ENCODE measurements at places on chromosomes 2 and 18.

- DNase-seq = no peak
Observed at GRCh38 chr2:173195100-173195499, 119.5 kb downstream of the MAP3K20 start.

GRCh38 chr2:219573166-219573565 is 1.1 kb downstream of the INHA start:
- DNase-seq = no peak

DNA sequence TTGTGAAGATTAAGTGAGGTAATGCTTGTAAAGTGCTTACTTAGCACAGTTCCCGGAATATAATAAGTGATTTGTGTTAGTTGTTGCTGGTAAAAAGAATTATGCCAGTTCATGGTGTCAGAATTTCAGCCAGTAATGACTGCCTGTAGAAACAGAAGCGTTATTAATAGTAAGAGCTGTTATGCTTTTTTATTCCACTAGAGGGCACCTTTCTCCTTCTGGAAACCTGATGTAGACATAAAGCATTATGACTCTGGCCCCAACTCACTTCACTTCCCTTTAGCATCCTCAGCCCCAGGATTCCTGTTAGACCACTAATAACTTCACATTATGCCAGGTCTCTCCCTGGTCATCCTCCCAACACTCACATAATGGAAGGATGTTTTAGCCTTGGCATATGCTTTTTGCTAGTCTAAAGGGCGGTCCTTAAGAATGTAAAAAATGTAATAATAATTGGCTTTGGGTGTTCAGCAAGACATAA is 34.9 kb downstream of the C18orf54 start:
- DNase-seq = peak; percentile 27

DNA sequence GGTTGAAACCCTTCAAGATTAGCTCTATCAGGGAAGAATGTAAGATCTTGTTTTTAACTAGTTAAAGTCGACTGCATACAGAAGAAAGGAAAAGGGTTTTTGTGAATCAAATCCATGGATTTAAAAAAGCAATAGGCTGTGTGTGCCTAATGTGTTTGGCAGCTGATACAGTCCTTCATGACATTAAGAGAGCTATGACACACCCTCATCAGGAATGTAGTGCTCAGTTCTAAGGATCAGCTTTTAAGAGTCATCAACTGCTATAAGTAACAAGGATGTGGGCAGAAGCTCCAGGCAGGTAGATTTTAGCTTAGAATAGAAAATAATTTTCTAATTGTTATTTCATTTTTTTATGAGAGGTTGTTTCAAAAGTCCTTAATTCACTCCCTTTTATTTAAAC is 52.9 kb downstream of the PPP1R1C start:
- DNase-seq = no peak

GRCh38 chr18:4125224-4125623 is 329.9 kb downstream of the DLGAP1 start:
- no peak for DNase-seq

DNA sequence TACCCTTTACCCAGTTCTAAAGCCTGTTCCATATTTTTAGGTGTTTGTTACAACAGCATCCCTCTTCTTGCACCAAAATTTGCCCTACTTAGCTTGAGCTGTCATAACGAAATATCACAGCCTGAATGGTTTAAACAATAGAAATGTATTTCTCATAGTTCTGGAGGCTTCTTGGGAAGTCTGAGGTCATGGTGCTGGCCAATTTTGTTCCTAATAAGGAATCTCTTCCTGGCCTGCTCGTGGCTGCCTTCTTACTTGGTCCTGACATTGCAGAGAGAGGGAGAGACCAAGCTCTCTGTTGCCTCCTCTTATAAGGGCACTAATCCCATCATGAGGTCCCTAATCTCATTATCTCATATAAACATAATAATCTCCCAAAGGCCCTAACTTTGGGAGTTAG is 267.8 kb downstream of the PID1 start:
- no peak for DNase-seq

DNA sequence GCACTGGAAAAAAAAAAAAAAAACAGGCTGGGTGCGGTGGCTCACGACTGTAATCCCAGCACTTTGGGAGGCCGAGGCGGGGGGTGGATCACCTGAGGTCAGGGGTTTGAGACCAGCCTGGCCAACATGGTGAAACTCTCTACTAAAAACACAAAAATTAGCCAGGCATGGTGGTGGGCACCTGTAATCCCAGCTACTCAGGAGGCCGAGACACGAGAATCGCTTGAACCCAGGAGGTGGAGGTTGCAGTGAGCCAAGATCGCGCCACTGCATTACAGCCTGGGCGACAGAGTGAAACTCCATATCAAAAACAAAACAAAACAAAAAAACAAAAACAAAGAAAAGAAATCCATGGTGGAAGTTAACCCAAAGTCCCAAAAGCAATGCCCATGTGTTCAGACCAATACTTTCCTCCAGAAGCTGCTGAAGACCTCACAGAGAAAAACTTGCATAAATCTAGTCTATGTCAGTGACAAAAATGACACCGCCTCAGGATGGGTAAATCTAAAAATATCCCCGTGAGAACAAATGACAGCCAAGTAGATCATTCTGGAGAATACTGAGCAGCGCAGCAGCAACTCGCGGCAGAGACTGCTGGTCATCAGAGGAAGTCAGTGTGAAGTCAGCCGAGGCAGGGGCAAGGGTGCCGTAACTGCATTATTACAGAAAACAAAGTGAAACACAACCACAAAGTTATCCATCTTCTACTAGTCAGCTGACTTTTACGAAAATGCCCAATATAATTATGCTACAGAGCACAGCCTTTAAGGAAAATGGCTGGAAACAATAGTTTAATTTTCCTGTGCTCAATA is 41.0 kb downstream of the LPIN2 start:
- DNase-seq = no peak

- no peak for DNase-seq
Observed at GRCh38 chr2:229653531-229653930, 60.8 kb downstream of the DNER start.

DNA sequence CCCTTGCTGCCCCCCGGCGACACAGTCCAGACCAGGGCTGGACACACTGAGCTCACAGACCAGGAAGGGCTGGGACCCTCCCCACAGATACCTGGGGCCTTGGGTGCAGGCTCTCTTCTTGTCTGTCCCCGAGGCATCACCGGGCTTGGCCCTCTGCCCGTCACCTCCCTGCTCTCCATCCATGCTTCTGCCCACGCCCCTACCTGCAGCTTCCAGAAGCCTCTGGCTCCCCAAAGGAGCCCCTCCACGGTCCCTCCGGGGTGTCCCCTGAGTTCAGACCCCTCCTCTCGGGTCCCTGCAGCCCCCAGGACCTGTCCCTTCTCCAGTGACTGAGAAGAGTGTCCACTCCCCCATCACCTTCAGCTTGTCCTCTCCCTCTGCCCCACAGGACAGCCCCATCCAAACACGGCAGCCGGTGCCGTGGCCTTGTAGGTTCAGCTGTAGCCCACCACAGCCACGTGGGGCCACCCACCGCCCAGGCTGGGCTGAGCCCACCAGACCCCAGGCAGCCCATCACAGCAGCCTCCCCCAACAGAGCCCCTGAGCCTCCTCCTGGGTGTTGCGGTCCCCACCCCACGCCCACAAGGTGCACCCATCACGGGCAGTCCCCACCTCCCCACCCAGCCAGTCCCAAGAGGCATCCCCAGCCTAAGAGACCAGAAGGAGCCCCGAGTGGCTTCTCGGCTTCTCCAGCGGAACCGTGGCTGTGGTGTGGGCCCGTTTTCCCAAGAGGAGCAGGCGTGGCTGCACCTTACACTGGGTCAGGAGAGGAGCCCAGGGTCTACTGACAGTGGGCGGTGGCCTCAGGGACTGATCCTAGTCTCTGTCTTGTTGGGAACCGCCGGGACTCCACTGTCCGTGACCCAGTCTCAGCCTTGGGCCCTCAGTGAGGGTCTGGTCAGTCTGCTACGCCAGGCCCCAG is 53.1 kb downstream of the RAMP1 start:
- no peak for DNase-seq

- DNase-seq = no peak
Observed at GRCh38 chr18:9848170-9848879, 37.4 kb upstream of the TXNDC2 start.

GRCh38 chr2:60602388-60602787 is 48.9 kb upstream of the BCL11A start:
- DNase-seq = no peak

- no peak for DNase-seq
Observed at GRCh38 chr2:202121532-202122162, 48.6 kb downstream of the KIAA2012 start.

GRCh38 chr2:144759746-144760145 is 239.8 kb upstream of the ZEB2 start:
- DNase-seq = no peak

DNA sequence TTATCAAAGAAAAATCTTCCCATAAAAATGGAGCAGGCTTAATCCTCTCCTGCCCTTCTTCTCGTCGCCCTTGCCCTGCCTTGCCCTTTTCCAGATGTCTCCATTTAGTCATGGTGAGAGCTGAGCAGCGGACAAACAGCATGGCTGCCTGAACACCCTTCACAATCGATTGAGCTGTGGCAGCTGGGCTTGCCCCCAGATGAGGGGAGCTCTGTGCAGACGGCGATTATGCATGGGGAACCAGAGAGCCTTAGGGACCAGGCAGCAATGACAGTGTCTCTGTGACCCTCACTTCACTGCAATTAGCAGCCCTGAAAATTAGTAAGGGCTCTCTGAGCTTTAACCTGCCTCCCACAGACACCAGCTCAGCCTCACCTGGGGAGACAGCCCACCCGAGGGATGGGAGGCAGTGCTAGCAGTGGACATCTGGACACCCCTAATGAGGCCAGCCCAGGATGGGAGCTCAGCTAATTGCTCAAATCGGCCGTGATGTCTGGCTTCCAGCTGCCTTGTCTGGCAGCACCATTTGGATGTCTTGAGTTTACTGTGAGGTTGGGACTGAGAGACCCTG is 365.7 kb downstream of the TNS1 start:
- DNase-seq = peak; percentile 42

- no peak for DNase-seq
Observed at GRCh38 chr18:76783786-76784484, 38.4 kb upstream of the ZNF236 start.

GRCh38 chr18:26057344-26057773 is 33.1 kb downstream of the SS18 start:
- peak; percentile 7 for DNase-seq

- no peak for DNase-seq
Observed at GRCh38 chr2:227351639-227352038, 26.6 kb downstream of the MFF start.

GRCh38 chr2:26722911-26723310 is 30.4 kb downstream of the KCNK3 start:
- no peak for DNase-seq

DNA sequence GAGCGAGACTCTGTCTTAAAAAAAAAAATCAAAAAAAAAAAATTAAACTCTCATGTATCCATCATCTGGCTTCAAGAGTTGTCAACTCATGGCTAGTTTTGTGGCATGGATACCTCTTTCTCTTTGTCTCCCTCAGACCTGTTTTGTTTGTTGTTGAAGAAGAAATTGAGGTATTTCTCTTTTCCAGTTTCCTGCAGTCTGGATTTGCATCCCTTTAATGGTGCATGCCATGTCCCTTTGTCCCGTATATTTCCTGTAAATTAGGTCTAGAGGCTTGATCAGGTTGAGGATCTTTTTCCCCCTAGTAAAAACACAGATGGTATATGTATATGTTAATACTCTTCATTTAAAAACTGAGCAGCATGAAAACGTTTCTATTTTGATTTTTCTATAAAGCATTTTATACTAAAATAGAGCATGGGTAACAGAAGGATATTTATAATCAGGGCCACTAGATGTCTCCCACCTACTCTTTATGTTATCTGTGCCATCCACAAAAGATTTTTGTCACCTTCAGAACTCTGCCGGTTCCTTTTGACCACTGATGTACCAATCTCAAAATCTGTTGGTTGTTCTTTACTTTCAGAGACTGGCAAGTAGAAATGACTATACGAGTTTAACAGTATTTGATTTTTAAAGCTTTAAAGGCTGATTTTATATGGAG is 80.1 kb downstream of the GALNT1 start:
- no peak for DNase-seq

- no peak for DNase-seq
Observed at GRCh38 chr18:78899241-78899640, 80.4 kb upstream of the SALL3 start.

DNA sequence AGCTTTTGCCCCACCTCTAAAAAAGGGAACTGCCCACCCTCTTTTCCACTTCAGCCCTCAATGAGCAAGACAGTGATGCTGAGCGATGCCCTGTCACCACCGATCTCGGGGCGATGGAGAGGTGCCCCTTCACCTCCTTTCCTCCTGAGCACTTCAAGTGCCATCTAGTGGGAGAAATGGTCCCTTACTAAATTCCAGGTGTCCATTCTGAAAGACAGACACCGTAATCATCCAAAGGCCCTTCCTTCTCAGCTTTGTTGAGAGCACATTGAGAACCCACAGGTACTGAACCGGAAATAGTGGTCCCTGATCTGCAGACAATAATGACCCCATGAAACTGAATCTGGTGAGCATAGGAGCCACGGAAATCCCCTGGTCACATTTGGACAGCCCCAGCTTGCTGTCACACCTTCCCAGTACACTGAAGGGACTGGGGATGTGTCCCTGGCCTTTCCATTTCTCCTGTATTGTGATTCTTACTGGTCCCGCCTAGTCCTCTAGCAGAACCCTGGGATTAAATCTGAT is 38.5 kb downstream of the KCTD18 start:
- DNase-seq = peak; percentile 18

- no peak for DNase-seq
Observed at GRCh38 chr2:169743549-169743948, 9.9 kb downstream of the KLHL23 start.

GRCh38 chr2:218291318-218292047 is 820 bp downstream of the TMBIM1 start:
- DNase-seq = no peak

DNA sequence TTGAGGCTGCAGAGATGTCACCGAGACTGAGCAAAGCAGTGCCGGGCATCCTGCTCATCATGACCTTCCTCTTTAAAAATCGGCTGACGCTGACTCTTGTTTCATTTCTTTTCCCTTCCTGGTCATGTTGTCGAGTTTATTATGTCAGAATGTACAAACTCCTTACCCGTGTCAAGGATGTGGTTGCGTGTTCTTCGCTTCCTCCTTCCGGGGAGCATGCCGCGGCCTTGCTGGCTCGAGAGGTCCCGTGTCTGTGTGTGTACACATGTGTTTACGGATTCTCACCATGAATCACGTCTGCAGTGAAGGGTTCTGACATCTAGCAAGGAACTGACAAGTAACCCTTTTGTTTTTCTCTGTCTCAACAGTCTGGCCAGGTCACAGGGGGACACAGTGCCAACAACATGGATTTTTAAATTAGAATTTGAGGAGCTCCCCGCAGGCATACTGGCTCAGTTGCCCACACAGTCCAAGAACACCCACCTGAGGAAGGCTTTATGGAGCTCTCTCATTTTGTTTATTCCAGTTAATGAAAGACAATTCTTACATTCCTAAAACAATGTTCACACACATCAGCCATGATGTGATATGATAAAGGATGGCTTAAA is 60.2 kb downstream of the MYT1L start:
- no peak for DNase-seq

DNA sequence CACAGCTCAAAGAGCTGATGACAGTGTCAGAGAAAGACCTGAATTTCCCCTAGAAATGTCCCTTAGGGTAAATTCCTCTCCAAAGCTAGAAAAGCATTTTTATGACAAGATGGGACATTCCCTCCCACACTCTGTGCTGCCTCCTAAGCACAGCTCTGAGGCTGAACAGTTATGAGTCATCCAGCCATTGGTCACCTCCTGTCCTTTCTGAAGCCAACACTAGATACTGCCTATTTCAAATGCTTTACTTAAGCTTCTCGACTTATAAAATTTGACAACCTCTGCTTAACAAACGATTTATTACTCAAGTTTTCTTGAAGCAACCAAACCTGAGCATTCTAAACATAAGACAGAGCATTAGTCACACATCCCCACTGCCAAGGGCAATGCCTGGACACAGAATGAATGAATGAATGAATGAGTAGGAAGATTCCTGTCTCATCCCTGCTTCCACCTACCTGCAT is 35.4 kb downstream of the B4GALT6 start:
- DNase-seq = no peak
